ENCODE measurements at places on chromosomes 4 and X. TPM values are rescaled to one million over a fixed set of nuclear protein-coding genes. Genes with fewer than 3 reads are reported as not detected.

SPANXA2 gene
- not detected for polyA plus RNA-seq

- DNase-seq = no peak
These were observed 678 bp downstream of the DNAAF6 start for GRCh38 chrX:107207089-107207488.

S100P gene
- polyA plus RNA-seq = 0.06 TPM

PAK3 gene
- polyA plus RNA-seq = 0.16 TPM

SUPT20HL1 gene
- polyA plus RNA-seq = not detected

DNA sequence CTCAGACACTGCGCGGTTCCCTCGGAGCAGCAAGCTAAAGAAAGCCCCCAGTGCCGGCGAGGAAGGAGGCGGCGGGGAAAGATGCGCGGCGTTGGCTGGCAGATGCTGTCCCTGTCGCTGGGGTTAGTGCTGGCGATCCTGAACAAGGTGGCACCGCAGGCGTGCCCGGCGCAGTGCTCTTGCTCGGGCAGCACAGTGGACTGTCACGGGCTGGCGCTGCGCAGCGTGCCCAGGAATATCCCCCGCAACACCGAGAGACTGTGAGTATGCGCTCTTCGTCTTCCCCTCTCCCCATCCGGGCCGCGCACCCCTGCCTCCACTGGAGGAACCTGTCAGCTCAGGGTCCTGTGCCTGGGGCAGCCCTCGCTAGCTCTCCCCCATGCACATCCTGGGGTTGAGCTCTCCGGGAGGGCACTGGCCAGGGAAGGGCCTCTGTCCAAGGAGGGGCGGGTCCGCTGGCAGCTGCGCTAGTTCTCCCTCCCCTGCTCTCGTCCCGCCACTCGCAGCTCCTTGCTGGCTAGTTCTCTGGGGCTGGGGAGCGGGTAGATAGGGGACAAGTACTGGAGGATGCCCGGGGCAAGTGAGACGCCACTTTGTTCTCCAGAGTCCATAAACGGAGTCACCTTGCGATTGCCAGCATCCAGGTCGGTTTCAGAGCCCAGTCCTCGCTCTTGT is 2.2 kb downstream of the SLIT2 start:
- no peak for DNase-seq

COL4A6 gene
- 0.09 TPM for polyA plus RNA-seq

RTL3 gene
- polyA plus RNA-seq = 0.59 TPM

GPC3 gene
- polyA plus RNA-seq = not detected

TRIM61 gene
- 1.3 TPM for polyA plus RNA-seq

NHSL2 gene
- 7.9 TPM for polyA plus RNA-seq

UGT2A3 gene
- polyA plus RNA-seq = not detected

CHRNA9 gene
- polyA plus RNA-seq = not detected

GRCh38 chrX:63959975-63960374 is 175.0 kb upstream of the ARHGEF9 start:
- no peak for DNase-seq

- DNase-seq = no peak
These were observed 10.3 kb downstream of the SPRY1 start for GRCh38 chr4:123406872-123407271.

GAGE12F gene
- polyA plus RNA-seq = not detected

DNA sequence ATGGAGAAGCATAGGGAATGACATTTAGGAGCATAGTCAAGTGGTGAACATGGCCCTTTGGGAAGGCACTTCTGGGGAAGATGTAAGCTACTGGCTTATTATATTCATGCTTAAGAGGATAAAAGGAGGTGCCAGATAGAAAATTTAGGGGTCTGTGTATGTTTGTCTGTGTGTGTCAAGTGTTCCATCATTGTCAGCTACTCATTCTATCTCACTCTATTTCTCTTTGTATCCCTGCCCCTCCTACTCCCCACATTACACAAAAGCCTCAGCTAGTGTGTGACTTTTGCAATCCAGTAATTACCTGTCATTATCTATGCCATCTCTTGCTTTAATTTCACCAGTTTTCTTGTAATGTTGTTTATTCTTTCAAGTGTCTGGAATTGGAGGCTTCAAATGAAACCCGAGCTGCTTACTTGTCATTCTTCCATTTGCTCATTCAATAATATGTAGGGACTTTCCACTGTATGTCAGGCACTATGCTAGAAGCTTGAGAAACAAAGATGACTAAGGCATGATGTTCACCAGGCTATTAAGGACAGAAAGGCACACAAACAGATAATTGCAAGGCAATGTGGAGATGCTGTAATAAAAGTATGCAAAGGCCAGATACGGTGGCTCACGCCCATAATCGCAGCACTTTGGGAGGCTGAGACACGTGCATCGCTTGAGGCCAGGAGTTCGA is 229.8 kb upstream of the TEX13C start:
- no peak for DNase-seq

DNA sequence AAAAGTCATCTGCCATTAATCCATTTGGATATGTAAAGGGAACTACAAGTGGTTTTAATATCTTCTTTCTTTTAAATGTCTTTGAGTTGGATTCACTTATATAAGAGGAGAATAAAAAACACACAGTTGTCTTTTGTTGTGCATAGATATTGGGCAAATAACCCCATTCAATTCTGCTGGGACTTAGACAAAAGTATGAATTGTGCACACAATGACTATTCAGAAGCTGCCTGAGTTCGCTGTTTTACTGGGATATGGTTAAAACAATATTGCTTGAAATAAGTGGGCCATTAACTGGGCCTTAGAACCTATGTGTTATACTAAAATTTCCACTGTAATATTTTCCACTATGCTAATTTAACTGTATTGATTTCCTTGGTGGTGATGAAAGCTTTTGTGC is 71.7 kb downstream of the PCYT1B start:
- no peak for DNase-seq

DNA sequence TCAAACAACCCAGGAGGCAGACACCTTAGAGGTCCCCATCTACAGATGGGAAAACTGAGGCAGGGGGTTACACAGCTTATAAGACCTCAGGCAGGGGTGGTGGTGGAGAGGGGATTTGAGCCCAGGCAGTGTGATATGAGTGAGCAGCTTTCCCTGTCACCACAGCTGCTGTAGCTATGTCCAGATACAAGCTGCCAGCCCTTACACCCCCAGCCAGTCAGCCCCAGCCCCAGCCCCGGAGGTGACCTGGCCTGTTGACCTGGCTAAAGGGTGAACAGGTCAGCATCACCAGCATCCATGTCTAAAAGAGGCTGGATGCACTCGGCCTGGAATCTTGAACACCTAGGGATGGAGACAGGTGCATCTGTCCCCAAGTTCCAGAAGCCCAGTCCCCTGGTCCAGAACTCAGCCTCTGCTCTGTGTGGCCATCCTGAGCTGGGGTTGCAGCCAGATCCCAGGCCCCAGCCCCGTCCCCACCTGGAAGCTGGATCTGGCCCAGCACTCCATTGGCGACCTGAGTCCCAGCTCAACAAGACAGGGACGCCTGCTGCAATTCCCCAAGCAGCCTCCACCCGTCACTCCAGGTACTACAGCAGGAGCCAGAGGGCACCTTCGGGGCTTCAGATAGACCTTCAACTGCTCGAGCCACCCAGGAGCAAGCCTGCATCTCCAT is 89.5 kb downstream of the JAKMIP1 start:
- no peak for DNase-seq

PNMA6F gene
- polyA plus RNA-seq = not detected

PAGE1 gene
- not detected for polyA plus RNA-seq

DNA sequence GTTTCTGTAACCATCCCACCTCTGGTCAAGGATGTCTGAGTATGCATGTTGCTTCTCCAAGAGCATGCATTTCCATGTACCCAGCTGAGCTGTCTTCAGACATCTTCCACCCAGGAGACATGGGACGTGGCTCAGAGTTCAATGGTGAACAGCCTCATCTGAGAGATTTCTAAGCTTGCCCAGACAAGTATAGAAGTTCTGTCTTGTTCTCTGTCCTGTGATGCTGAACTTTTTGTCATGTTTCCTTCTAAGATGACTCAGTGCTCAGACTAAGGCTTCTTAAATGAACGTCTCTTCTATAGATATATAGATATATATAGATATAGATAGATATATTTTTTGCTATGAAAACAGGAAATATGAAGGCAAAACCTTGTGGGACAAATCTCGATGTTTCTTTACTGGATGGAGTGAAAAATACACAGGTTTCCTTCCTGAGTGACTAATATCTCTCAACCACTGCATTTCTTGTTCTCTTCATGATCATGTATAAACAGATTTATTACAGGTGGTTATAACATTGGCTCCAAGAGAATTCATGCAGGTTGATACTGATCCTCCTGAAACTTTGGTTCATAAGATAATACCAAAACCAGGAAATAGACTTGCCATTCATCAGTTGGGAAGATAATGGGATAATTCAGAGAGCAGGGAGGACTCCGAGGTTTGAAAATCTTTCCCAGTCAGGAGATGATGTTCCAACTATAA is 168.2 kb downstream of the ZNF518B start:
- no peak for DNase-seq

VCX3B gene
- not detected for polyA plus RNA-seq

DNA sequence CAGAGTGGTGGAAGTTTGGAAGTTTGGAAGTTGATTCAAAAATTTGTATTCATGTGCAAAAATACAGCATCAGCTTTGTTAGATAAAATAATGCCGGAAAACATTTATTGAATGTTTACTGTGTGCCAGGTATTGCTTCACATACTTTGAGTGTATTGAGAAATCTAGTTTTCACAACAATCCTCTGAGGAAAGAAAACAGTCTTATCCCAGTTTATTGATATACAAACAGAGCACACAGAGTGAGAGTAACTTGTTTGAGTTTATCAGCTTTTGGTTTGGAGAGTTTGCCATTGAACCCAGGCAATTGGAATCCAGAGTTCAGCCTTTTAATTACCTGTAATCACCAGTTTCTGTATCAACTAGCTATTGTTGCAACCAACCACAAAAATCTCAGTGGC is 127.2 kb upstream of the RPS6KA3 start:
- DNase-seq = no peak

- no peak for DNase-seq
These were observed 512 bp upstream of the TMEM131L start for GRCh38 chr4:153465615-153466080.

DNA sequence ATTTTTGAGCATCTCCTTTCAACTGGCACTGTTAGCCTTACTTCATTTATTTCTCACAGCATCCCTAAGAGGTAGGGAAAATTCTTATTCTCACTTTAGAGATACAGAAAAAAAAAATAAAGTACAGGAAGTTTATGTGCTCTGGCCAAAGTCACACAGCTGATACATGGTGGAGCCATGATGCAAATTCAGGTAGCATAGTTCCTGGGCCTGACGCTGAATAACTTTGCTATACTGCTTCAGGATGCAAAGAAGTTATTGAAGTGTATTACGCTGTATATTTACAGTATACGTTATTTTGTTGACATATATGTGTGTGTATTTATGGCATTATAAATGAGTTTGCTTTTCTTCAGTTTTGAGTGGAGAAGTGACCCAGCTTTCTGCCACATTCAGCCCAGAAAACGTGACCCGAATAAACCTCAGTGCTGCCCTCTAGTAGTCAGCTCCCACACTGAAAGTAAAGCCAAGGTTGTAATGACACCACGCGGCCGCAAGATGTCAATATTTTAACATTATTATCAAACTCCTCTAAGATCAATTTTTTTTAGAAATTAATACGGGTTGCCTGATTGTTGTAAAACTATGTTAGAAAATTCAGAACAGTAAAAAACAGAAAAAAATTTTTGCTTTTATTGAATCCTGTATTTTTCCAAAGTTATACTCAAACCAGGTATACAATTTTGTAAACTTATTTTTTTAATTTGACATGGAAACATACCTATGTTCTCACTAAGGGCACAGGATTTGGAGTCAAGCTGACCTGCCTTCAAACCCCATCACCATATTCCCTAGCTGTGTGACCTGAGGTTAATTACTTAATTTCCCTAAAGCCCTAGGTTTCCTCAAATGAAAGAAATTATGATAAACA is 3.8 kb upstream of the GUCY2F start:
- peak; percentile 15 for DNase-seq

- DNase-seq = no peak
These were observed 12.2 kb upstream of the FMR1 start for GRCh38 chrX:147899379-147900114.

GRCh38 chr4:145762719-145763118 is 82.8 kb downstream of the C4orf51 start:
- no peak for DNase-seq

MEPE gene
- not detected for polyA plus RNA-seq

MAGEA2B gene
- not detected for polyA plus RNA-seq

GRCh38 chr4:183260491-183261151 is 59.5 kb downstream of the CLDN22 start:
- no peak for DNase-seq

GRCh38 chr4:15144249-15144966 is 142.1 kb downstream of the CPEB2 start:
- DNase-seq = no peak

DNA sequence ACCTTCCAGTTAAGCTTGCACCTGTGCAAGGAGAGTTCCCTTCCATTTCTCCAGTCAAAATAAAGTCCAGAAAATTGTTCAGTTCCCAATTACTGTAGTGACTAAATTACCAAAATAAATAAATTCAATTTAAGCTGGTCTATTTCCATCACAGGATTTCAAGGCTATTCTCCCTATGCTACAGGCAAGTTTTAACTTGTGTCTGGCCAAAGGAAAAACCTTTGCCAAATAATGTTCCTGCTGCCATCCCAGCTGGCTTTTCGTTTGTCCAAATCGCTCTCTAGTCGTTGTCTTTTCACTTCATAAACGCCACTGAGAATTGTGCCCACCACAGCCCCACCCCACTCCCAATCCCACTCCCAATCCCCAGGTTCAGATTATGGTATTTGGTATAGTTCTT is 2.4 kb downstream of the KCTD8 start:
- DNase-seq = no peak

DNA sequence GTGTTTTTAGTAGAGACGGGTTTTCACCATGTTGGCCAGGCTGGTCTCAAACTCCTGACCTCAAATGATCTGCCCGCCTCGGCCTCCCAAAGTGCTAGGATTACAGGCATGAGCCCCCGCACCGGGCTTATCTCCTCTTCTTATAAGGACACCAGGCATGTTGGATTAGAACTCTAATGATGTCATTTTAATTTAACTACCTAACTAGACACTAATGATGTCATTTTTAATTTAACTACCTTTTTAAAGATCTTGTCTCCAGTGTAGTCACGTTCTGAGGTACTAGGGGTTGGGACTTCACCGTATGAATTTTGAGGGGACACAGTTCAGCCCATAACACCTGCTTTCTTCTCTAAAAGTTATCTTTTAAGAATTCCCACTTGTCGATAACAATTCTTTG is 37.7 kb upstream of the MAGED1 start:
- DNase-seq = no peak

DNA sequence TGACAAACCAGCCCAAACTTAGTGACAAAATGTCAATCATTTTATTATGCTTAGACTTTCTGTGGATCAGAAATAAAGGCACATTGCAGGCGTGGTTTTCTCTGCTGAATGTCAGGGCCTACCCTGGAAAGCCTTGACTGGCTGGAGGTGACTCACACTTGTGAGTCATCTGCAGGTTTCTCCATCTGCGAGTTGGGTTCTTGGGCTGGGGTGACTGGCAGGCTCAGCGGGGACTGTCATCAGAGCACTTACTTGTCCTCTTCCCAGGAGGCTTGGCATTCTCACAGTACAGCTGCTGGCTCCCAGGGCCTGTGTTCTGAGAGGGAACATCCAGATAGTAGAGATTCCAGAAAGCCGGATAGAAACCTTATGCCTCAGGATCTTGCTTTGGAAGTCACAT is 153.8 kb upstream of the AGA start:
- DNase-seq = no peak
